ENCODE measurements at places on chromosomes 6 and 20.

- DNase-seq = no peak
Observed at GRCh38 chr20:48387675-48388074, 440.1 kb downstream of the PREX1 start.

DNA sequence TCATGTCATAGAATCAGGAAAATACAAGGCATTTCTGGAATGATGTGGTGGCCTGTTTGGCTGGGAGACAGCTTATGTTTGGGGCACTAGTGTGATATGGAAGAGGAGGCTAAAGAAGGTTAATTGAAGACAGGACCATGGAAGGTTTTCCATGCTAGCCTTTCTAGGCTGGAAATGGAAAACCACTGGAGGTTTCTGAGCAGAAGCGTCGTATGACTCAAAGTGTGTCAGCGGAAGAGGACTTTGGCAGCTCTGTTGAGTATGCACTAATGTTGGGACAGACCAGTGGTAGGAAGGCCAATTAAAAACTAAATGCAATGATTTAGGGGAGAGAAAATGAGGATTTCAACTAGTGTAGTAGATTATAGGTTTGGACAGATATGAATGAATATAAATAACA is 413.1 kb downstream of the PLCB1 start:
- DNase-seq = no peak

- no peak for DNase-seq
Observed at GRCh38 chr6:113190170-113190569, 667.0 kb upstream of the MARCKS start.

GRCh38 chr6:98875375-98875774 is 41.0 kb downstream of the POU3F2 start:
- no peak for DNase-seq

DNA sequence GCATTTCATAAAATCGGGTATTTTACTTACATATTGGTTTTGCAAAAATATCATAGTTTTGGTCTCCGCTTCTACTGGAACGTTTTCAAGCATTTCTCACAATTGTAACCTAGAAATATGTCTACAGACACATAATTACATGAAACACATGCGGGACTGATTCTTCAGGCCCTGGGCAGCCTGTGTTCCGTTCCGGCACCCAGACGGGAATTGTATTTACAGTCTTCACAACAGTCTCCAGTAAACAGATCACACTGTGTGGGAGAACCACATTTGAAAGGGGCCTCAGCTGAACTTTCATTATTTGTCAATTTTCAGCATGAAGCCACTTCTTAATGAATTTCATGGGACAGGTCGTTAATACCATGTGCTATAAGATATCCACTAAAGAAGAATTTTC is 196.9 kb downstream of the DST start:
- DNase-seq = no peak

GRCh38 chr6:135411339-135411738 is 86.2 kb downstream of the AHI1 start:
- no peak for DNase-seq

DNA sequence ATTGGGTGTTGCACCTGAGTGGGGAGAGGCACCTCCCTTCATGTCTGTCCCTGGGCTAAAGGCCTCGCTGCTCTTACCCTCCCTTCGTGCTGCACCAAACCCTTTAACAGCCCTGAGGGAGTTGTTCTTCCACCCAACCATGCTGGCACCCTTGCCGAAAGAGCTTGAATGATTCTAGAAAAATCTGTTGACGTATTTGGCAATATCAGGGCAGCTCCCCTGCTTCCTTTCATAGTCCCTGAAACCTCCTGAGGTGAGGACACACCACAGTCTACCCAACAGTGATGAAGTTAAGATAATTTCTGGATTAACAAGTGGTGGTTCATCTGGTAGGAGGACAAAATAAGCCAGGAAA is 15.3 kb downstream of the CD83 start:
- no peak for DNase-seq

GRCh38 chr20:13788167-13788834 is 3.5 kb downstream of the NDUFAF5 start:
- DNase-seq = no peak

DNA sequence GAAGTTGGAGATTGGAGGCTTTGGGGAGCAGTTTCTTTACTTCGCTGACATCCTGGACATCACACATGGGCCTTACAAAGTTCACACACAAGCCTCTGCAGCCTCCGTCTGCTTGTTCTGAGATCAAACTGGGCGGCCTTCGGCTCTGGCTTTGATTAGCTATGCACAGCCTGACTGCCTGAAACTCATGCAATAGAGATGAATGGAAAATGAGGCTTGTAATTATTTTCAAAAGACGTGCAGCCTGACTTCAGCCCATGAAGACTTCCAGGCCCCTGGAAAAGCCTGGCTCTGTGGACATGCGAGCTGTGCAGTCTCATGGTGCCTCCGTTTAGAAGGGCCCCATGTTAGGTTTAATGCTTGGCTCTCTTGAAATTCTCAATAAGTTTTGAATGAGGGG is 480.5 kb upstream of the SULF2 start:
- no peak for DNase-seq

DNA sequence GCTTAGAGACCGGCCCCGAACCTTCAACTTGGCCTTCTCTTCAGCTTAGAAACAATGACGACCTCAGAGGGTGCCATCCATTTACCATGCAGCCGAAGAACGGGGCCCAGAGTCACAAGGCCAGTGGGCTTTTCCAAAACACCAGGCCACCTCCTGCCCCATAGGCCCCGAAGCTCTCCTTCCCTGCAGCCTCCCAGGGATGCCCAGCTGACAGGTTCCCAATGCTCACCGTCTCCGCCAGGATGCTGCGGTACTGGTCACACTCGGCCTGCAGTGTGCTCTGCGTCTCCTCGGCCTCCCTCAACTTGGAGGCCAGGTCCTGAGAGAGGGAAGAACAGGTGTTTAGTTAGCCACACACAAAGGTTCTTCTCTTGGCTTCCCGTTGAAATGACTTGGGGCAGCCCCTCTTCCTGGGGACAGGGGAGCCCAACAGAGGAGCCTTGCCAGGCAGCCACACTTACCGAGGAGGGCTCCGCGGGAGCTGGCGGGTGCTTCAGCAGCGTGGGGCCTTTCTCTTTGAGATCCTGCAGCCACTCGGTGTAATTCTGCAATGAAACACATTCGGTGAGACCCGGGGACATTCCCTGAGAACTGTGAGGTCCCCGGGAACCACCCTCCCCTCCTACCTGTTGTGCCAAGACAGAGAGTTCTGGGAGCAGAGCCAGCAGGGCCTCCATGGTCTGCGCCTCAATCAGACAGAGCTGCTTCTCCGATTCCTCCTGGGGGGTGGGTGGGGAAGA is 51.5 kb downstream of the DSTN start:
- no peak for DNase-seq

- no peak for DNase-seq
Observed at GRCh38 chr6:73954881-73955280, 258.9 kb downstream of the CD109 start.

DNA sequence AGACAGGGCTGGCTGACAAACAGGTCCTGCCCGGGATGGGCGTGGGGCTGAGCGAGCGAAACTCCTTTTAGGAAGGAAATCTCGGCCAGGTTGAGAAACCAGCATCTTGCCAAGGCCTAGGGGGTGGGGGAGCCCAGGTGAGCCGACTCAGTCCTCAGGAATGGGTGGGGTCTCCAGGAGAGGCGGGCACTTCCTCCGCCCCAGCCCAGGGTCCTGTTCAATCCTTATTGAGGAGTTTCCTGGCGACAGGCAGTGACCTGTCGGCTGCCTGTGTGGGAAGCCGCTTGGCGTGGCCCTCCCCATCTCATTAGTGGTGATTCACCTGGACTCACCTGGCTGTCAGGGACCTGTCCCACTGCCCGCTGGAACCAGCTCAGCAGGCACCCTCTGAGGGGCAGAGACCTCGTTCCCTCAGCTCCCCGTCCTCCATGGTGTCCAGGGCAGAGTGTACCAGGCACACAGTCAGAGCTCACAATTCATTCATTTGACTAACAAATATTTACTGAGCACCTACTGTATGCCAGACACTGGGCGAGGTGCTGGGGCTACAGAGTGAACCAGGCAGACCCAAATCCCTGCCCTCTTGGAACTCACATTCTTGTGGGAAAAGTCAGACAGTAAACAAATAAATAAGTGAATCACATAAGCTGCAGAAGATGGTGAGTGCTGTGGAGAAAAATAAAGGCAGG is 51.1 kb downstream of the FGD2 start:
- DNase-seq = no peak

- DNase-seq = no peak
Observed at GRCh38 chr6:143581835-143582480, 70.4 kb upstream of the FUCA2 start.

- DNase-seq = no peak
Observed at GRCh38 chr6:129628101-129628815, 81.7 kb downstream of the ARHGAP18 start.

DNA sequence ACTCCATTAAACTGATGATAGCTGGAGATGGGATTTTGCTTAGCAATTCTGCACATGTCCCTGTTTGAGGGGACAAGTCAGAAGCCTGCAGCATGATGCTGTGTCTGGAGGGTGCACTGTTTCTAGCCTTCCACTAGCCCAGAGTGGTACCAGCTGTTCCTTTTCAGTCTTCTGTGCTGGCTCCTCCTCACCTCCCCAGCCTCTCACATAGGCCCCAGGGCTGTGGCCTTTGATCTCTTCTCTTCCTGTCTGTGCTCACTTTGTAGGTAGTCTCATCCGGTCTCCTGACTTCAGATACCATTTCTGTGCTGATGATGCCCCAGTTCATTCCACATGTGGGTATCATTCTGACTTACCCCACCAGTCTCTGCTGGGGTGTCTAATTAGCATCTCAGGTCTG is 126.3 kb downstream of the HIVEP1 start:
- no peak for DNase-seq

- DNase-seq = no peak
Observed at GRCh38 chr6:77015350-77015749, 447.9 kb downstream of the HTR1B start.

DNA sequence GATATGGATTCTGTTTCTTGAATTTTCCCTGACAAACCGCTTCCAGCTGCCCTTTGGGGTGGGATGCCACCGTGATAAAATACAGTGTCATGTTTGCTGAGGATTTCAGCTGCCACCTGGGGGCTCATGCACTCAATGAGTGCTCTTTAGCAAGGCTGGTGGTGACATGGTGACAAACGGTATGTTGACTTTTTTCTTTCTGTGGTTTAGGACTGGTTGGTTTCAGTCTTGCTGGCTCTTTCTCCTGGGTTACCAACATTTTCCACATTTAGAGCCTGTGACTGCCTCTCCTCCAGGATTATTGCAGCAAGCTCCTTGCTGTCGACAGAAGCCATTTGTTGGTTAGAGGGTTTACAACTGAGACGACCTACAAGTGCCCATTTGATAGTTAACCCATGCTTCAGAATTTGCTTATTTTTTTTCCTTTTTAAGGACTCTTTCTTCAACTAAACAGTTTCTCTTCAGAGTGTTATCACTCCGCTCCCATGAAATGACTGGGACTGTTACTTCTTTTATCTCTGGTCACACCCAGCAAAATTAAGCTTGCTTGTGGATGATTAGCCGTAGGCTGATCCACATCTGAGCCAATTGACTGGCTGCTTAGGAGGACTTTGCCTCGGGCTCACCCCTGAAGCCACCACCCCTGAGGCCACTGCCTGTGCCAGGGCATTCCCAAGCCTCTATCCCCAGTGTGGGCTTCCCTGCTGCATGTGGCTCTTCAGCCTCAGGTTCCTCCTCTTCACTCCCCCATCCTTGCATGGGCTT is 48.4 kb upstream of the CDYL start:
- no peak for DNase-seq

GRCh38 chr6:168937054-168937453 is 316.6 kb downstream of the THBS2 start:
- no peak for DNase-seq

- no peak for DNase-seq
Observed at GRCh38 chr20:47944682-47945081, 159.4 kb upstream of the SULF2 start.

GRCh38 chr6:41689171-41690008 is 46.0 kb downstream of the TFEB start:
- DNase-seq = no peak

- DNase-seq = no peak
Observed at GRCh38 chr6:129774697-129775447, 64.9 kb upstream of the ARHGAP18 start.

GRCh38 chr6:35497571-35498421 is 917 bp upstream of the TEAD3 start:
- DNase-seq = no peak

DNA sequence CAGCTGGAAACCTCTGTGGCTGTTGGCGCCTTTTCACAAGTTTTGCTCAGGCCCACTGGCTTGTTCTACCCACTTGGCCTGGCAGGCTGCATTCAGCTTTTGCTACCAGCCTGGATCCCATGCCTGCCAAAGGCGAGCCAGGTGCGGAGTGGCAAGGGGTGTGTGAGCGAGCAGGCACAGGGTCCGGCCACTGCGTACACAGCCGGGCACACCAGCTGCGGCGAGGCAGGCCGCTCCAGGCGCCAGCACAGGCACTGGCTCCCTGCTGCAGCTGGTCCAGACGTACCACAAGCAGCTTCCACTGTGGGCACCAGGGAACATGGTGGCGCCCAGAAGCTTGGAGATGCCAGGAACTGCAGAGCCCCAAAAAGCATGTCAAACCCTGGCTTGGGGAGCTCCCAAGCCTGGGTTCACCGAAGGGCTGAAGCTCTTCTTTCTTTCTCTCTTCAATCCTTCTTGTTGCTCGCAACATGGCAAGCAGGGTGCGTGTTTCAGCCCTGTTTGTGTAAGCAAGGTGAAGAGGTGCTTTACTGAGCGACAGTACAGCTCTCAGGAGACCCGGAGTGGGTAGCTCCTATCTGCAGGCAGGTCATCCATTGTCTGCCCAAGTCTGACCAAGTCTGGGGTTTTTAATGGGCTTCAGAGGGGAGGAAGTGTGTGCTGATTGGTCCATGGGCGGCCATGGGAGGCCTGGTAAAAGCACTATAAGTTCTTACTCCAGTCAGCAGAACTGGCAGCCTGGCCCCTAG is 32.6 kb upstream of the GRM4 start:
- no peak for DNase-seq

DNA sequence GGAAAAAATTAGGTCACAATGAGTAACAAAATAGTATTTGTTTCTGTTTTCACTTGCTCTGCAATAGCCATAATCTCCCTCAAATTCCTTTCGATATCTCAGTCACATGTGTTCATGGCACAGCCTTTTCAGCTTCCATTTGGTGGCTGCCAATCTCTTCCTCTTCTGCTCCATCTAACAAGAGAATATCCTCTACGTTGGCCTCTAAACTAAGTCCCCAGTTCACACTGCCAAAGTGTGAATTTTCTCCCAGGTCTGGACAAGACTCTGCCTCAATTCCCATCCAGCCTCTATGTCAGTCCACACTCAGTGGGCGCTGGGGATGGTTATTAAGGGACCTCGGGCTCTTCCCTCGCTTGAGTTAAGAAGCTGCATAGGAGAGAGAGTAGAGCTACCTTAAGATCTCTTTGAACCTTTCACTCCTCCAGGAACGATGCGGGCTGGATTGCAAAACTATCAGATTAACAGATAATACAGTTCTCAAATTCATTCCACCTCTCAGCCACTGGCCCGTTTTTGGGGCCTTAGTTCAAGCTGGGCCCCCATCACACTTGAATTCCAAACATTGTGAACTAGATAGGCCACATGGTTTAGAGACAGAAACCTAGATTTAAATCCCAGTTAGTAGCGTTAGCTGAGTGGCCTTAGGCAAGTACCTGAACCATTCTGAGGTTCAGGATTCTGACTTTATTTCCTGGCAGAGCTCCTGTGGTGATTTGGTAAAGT is 250.2 kb upstream of the QKI start:
- no peak for DNase-seq
